Heart right ventricle (tissue), 16 donors: ENCODE measurements at places on chromosomes 1 and 21. TPM values are rescaled to one million over a fixed set of nuclear protein-coding genes. Genes with fewer than 3 reads are reported as not detected.

ZFP69B gene
- 1.5 TPM for total RNA-seq

CD1D gene
- 2.4 TPM for total RNA-seq

SLAMF7 gene
- 0.30 TPM for total RNA-seq

PLD5 gene
- total RNA-seq: 0.25 TPM

TTC24 gene
- total RNA-seq: not detected

GUCA2B gene
- total RNA-seq: not detected

LCE1E gene
- not detected for total RNA-seq

CD84 gene
- total RNA-seq: 2.2 TPM

GRIK1 gene
- total RNA-seq: not detected

OR14K1 gene
- not detected for total RNA-seq

CDA gene
- total RNA-seq: 3.5 TPM

COL8A2 gene
- total RNA-seq: 0.75 TPM

FNDC5 gene
- total RNA-seq: 130 TPM

NR0B2 gene
- 4.8 TPM for total RNA-seq

DNA sequence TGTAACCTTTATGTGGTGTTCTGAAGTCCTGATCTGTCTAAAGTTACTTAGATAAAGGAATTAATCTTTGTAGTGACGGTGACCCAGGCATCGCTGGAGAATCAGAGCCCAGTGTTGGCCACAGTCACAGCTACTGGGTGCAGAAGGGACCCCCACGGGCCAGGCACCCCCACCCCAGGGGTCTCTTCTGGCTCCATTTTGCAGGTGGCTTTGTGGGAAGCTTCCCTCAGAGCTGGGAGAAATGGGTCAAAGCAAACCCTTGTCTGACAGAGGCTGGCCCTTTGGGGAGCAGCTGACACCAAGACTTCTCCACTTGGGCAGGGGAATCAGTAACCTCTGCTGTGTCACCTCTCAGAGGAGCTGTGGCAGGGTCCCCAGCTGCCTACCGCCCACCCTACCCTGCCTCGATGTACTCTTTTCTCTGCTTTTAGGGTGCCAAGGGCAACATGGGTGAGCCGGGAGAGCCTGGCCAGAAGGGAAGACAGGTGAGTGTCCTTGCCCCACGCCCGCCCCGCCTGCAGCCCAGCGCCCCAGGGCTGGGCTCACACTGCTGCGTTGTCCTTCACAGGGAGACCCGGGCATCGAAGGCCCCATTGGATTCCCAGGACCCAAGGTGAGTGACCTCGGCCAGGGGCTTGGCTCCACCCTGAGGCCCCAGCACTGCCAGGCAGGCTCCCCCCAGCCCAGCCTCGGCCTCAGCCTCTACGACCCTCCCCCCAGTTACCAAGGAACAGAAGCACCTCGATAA lies 17.7 kb downstream of the COL6A2 start:
- peak; percentile 8 for DNase-seq

- DNase-seq: no peak
These were observed 230.7 kb downstream of the RPS6KC1 start for GRCh38 chr1:213281640-213282301.

DNA sequence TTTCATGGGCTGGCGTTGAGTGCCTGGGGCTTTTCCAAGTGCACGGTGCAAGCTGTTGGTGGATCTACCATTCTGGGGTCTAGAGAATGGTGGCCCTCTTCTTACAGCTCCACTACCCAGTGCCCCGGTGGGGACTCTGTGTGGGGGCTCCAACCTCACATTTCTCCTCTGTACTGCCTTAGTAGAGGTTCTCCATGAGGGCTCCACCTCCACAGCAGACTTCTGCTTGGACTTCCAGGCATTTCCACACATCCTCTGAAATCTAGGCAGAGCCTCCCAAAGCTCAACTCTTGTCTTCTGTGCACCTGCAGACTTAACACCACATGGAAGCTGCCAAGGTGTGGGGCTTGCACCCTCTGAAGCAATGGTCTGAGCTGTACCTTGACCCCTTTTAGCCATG lies 82.1 kb downstream of the CCDC18 start:
- no peak for DNase-seq

GRCh38 chr1:1051127-1051810 lies 22.8 kb downstream of the RNF223 start:
- no peak for DNase-seq

DNA sequence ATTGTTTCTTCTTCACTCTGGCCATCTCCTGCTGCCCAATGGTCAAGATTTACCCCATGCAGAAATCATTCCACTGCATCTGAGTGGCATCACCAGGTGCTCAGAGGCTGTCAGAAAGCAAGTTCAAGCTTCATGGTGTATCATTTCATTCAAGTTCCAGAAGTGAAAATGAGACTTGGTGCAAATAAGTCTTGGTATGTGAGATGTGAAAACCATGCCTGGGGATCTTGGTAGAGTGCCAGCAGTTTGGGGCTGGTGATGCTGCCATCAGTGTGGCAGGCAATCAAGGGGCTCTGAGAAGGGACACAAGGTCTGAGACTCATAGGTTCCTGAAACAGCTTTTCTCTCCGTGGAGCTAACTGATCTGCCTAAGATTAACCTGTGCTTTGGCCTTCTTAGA lies 52.0 kb downstream of the CD2 start:
- no peak for DNase-seq

DNA sequence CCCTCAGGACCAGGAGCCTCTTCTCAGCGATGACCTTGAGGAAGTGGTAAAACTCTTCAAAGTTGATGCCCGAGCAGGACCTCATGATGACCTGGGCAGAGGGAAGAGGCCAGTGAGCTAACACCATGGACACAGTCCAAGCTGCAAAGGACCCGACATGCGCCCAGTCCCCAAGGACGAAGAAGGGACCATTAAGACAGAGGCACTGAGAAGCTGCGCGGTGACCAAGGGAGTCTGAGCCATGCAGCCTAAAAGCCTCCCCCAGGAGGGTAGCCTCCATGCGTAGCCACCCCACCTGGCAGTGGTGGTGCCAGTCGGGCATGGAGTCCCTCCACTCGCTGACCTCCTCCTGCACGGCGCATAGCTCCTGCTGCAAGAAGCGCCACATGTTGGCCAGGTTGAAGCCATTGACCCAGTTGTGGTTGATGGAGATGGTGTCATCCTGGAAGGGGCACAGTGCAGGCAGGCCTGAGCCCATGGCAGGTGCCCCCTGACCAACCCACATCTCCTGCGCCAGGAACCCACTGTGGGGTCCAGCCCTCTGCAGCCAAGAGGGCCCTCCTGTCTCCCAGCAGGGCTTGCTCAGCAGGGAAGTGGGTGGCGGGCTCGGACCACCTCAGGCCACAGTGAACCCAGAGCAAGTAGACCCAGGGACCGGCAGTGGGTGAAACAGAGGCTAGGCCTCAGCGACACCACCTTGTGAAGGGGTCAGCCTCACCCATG lies 2.4 kb downstream of the JMJD4 start:
- DNase-seq: no peak

DNA sequence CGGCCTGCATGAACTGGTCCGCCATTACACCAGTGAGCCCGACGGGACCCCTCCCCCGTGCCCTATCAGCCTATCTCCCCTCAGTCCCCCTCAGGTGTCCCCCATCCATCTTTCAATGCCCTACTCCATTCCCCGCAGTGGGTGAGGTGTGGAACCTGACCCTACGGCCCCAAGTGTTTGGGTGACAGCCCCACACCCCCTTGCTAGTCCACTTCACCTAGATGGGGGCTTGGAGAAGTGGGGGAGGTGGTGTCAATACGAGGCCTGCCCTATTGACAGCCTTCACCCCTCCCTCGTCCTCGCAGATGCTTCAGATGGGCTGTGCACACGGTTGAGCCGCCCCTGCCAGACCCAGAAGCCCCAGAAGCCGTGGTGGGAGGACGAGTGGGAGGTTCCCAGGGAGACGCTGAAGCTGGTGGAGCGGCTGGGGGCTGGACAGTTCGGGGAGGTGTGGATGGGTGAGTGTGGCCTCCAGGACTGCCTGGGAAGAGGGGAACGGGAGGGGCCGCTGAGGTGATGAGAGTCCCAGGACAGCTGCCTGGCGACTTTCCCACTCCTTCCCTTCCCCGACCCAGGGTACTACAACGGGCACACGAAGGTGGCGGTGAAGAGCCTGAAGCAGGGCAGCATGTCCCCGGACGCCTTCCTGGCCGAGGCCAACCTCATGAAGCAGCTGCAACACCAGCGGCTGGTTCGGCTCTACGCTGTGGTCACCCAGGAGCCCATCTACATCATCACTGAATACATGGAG lies 15.7 kb upstream of the HDAC1 start:
- no peak for DNase-seq

- no peak for DNase-seq
These were observed 1.2 kb downstream of the FCAMR start for GRCh38 chr1:206969090-206969489.

DNA sequence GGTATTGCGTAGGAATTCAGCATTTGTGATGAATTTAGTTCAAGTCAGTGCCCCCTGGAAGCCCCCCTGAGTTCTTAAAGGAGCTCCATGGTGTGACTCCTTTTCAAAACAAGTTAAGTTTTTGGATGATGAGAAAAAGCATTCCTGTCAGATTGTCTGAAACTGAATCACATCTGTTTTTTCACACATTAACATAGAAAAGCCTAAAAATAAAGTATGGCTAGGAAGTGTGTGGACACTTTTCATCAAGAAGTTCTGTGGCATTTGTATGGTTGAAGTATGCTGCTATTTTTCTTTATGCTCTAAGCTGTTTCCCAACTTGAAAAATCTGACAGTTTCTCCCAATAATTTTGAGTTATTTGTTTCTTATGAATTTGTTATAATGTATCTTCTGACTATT lies 33.7 kb downstream of the PRDM2 start:
- no peak for DNase-seq

DNA sequence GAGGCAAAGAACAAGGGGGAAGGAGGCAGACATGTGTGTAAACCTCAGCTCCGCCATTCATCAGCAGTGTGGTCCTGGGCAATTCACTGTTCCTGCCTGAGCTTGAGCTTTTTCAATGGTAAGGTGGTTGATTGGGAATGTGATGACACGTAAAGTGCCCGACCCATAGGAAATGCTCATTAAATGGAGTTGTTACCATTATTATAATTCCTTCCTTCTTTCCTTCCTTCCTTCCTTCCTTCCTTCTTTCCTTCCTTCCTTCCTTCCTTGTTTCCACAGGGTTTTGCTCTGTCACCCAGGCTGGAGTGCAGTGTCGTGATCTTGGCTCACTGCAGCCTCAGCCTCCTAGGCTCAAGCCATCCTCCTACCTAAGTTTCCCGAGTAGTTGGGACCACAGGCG lies 4.3 kb downstream of the GPR37L1 start:
- DNase-seq: no peak

- no peak for DNase-seq
These were observed 36.6 kb downstream of the WNT3A start for GRCh38 chr1:228043281-228043848.

- no peak for DNase-seq
These were observed 142.0 kb downstream of the AJAP1 start for GRCh38 chr1:4796161-4797015.

GRCh38 chr1:221435504-221435904 lies 306.4 kb downstream of the DUSP10 start:
- no peak for DNase-seq

DNA sequence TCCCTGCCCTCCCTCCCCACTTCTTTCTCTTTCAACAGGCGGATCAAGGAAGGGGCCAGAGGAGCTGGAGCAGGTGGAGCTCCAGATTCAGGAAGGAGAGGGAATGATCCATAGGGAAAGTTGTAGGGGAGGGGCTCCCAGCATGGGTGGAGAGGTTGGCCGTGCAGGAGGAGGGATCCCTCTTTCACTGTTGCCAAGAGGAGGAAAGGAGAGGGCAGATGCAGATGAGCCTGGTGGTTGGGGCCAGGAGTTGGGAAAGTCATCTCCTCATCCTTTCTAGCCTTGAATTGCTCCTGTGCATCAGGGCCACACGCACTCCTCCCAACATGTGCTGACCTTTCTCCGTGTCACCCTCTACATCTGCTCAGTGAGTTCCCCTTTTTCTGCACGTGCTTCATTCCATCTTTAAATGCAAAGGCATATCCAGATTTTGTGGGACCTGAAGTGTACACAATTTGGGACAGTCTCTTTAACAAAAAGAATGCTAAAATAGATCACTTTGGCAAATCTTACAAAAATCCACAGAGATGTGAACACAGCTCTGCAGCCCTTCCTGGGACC lies 32.4 kb downstream of the ZBTB18 start:
- no peak for DNase-seq

GRCh38 chr1:110638058-110638457 lies 31.9 kb upstream of the KCNA2 start:
- no peak for DNase-seq

DNA sequence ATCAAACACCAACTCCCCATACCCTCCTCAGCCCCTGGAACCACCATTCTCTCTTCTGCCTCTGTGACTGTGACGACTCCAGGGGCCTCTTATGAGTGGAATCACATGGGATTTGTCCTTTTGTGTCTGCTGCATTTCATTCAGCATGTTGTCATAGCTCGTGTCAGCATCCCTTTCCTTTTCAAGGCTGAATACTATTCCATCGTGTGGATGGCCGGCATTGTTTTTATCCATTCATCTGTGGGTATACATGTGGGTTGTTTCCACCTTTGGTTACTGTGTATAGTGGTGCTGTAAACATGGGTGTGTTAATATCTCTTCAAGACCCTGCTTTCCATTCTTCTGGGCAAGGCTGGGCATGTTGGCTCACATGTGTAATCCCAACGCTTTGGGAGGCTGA lies 17.1 kb upstream of the OBSCN start:
- DNase-seq: no peak

DNA sequence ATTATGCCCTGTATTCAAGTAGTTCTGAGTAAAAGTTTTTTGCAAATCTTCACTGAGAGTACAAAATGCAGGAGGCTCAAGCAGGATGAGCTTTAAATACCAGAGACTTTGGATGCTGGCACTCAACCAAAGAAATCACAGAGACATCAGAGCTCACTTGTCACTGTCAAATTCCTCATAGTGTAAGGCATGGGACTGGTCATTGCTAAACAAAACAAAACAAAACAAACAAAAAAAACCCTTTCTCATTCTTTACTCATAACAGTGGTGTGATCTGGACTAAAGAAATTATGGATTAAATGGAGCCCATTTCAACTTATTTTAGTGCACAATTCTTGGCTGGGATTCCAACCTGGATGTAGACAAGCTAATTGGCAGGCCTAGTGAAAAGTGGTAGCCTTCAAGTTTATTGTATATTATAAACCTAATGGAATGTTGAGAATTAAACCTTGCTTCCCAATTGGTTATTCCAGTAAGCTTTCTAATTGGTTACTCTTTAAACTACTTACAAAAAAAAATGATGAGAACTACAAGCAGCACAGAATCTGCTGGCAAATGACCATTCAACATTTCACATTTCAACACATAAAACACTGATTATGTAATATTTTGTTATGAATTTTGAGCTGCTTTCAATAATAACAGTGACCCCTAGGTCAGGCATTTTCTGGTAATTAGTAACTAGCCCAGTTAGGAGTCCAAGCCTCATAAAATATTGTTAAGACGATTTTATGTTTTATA lies 30.6 kb upstream of the NEK7 start:
- DNase-seq: no peak

GRCh38 chr1:227733751-227734545 lies 1.2 kb downstream of the JMJD4 start:
- no peak for DNase-seq

- no peak for DNase-seq
These were observed 35.7 kb upstream of the SIM2 start for GRCh38 chr21:36663033-36663855.

GRCh38 chr1:71093938-71094337 lies 13.1 kb upstream of the ZRANB2 start:
- no peak for DNase-seq
